ENCODE measurements at places on chromosomes 5 and 9.
A peak's percentile ranks its signal among the peaks of the same experiment; 100 is the strongest.

- peak; percentile 8 for DNase-seq
Measured at GRCh38 chr5:139475865-139476617, 5.2 kb downstream of the SMIM33 start.

DNA sequence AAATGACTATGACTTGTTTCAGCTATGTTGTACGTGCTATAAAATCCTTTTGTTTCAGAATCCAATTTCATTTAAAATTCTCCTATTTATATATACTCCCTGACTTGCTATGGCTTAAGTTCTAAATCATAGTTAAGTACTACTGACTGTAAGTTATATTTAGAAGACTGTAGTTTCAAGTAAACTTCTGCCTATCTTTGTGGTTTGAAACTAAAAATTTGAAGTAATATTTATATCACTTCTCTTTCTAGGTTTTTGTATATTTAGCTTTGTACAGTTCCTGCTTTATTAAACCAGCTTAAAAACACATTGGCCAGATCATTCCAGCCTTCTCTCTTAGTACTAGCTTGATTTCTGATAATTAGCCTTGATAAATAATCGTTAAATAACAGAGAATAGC lies 196.3 kb downstream of the MLLT3 start:
- no peak for DNase-seq

DNA sequence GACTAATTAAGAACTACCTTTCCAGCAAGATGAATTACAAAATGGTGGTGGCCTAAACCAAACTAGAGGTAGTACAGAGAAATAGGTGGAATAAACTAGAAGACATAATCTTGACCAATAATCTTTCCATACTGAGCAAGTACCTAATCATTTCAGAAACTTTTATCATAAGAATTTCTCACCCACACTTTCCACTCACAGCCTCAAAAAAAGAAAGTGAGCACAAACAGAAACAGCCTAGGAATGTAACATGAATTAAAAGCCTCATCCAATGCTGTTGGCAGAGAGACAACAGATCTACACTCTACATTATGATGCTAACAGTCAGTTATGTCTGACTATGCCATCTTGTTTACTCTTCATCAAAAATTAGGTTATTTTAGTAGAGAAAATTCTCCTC lies 1.3 kb downstream of the RNF38 start:
- no peak for DNase-seq

DNA sequence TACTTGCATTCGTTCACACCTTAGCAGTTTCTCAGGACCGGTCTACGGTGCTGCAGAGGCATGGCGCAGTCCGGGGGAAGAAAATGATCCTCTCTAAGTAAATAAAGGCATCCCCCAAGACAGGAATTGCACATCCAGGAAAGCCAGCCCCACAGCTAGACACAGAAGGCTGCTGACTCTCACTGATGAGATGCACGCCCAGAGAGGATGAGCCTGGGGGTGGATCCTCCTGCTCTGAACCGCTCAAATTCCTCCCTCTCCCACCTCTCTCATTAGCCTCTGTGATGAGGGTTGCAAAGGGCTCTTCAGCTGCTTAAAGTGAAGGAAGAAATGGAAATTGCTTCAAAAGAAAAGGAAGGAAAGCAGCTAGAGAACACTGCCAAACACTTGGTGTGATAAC lies 132.4 kb downstream of the TTLL11 start:
- DNase-seq: no peak

DNA sequence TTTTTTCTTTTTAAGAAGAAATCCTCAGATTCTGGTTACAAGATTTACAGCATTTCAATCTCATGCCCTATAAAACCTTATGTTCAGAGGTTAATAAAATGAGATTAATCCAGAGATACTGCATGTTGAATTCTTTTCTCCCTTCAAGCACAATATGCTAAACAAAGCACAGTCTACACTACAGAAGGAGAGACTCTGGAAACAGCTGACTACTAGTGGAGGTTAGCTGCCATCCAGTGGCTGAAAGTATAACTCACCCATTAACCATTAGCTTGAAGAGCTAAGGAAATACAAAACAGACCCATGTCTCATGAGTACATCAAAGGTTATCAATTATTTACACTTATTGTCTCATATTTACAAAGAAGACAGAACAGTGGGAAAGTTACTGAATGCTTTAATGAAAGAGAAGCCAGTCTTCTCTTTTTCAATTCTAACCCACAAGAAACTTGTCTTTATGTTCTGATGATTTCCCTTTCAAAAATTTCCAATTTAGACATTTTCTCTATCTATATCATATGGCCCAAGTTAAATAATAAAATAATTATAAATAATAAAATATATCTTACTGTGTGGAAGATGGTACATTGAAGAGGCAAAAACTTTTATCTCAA lies 12.7 kb upstream of the DNAH5 start:
- DNase-seq: peak; percentile 52

GRCh38 chr5:57436586-57436985 lies 46.0 kb downstream of the ACTBL2 start:
- no peak for DNase-seq

DNA sequence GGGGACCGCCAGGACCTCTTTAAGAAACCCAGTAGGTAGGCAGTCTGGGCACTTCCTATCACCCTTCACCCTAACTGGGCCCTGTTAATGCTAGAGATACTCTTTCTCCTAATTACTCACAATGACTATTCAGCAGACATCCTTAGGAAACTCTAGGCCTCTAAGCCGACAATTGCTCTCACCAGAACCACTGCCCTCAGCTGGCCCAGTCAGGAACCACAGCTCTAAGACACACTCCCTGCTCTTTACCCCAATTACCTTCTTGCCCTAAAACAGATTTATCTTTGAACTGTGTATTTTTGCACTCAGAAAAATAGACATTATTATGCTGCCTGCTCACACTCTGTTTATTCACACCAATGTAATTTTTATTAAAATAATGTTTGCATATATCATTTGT lies 432.6 kb upstream of the SLC30A5 start:
- peak; percentile 16 for DNase-seq

DNA sequence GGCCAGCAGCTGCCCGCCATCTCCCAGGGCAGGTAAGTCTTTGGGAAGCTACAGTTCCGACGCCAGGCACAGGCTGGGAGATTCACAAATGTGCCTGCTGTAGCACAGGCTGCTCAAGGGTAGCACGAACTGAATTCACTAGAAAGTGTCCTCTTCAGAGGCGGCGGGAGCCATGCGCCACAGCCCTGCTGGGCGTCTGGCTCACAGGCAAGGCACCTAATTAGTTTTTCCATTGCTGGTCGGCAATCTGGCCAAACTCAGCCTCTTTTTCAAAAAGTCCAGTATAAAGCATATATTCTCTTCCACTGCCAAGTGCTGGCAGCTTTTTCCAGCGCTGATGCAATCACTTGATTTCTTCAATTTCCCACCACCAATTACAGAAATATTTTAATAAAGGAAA lies 128.9 kb upstream of the RAPGEF1 start:
- no peak for DNase-seq
